ENCODE measurements at places on chromosomes 16 and 17. TPM values are rescaled to one million over a fixed set of nuclear protein-coding genes. Genes with fewer than 3 reads are reported as not detected.

Gene CCL1
- 0.87 TPM for total RNA-seq

Gene CD19
- not detected for total RNA-seq

Gene SCGB1C2
- total RNA-seq: not detected

Gene SLC13A2
- total RNA-seq: not detected

Gene CA5A
- not detected for total RNA-seq

Gene GID4
- 8.8 TPM for total RNA-seq

Gene ANKRD40CL
- not detected for total RNA-seq

Gene CCL5
- total RNA-seq: 81.3 TPM

Gene CCDC40
- total RNA-seq: not detected

Gene SLC12A3
- not detected for total RNA-seq

Gene HOXB5
- total RNA-seq: not detected

Gene UNC13D
- total RNA-seq: 161 TPM

Gene TAT
- total RNA-seq: not detected

Gene SULT1A4
- total RNA-seq: 2.2 TPM

Gene KRTAP4-4
- not detected for total RNA-seq

Gene NECAB2
- not detected for total RNA-seq

Gene HLF
- total RNA-seq: 0.65 TPM

Gene TP53TG3D
- 0.37 TPM for total RNA-seq

Gene HS3ST2
- not detected for total RNA-seq

Gene ZPBP2
- total RNA-seq: not detected

Gene STX1B
- total RNA-seq: 0.62 TPM

Gene KRTAP4-3
- not detected for total RNA-seq

Gene ESRP2
- total RNA-seq: 0.08 TPM

Gene ZFPM1
- total RNA-seq: 13.8 TPM

Gene FBXW10B
- 0.60 TPM for total RNA-seq

Gene FBXO39
- 7.8 TPM for total RNA-seq

Gene CD300LB
- not detected for total RNA-seq

Gene NPLOC4
- 98.2 TPM for total RNA-seq

Gene SSTR5
- total RNA-seq: not detected

Gene HOXB7
- 0.25 TPM for total RNA-seq

Gene SKAP1
- 123 TPM for total RNA-seq

Gene ITGAX
- 3.1 TPM for total RNA-seq

Gene C1QL1
- 0.77 TPM for total RNA-seq

Gene IL34
- total RNA-seq: not detected

Gene TBC1D10B
- total RNA-seq: 63.9 TPM

Gene NPIPA3
- 3.1 TPM for total RNA-seq

Gene CPPED1
- total RNA-seq: 15.7 TPM

Gene NEUROD2
- total RNA-seq: not detected

Gene KCNJ2
- not detected for total RNA-seq

Gene MT1M
- not detected for total RNA-seq

Gene UBFD1
- 39.5 TPM for total RNA-seq

Gene GJD3
- total RNA-seq: 0.22 TPM

Gene JMJD8
- 34.3 TPM for total RNA-seq

Gene IGF2BP1
- total RNA-seq: 0.04 TPM

Gene RNF222
- 0.10 TPM for total RNA-seq

Gene PSMC3IP
- 18.5 TPM for total RNA-seq

Gene NAA38
- 93.0 TPM for total RNA-seq

Gene TRIM47
- 33.9 TPM for total RNA-seq

Gene PRM2
- total RNA-seq: not detected

Gene TBC1D26
- total RNA-seq: not detected

Gene ST6GALNAC1
- 1.4 TPM for total RNA-seq

Gene ALOX15B
- not detected for total RNA-seq

Gene SULT1A2
- total RNA-seq: 0.50 TPM

Measured in activated CD4-positive, alpha-beta T cell treated with anti-CD3 and anti-CD28 coated beads, Interleukin-2, amount 10 ng/mL, durations not matched to agents 7 days and 5 days (primary cell).